Activated CD4-positive, alpha-beta memory T cell treated with anti-CD3 and anti-CD28 coated beads, Interleukin-2, amount 10 ng/mL, durations not matched to agents 7 days and 5 days (primary cell): ENCODE measurements at places on chromosomes 12 and 14.

DNA sequence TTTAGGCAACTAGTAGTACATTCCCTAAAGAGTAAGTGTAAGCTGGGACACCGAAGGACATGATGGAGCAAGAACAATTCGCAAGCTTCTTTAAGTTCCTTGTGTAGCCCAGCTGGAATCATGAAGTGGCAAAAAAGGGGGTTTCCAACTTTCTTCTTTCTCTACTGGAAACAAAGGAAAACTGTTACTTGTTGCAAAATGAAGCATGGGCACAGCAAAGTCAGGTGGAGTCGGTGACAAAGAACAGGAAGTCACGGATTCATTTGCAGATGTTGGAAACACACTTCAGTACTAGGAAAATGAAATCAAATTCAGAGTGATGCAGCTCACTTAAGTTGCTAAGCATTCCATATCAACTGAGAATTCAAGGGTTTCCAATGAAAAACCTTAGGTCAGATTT, 706.9 kb upstream of the STXBP6 start:
- no peak for DNase-seq
- H3K4me1 ChIP-seq: no peaks in the 10 kb centered on the region
- H3K27ac ChIP-seq: no peak overlapping the region
- no peak overlapping the region for H3K4me3 ChIP-seq
- no peaks in the 10 kb centered on the region for H3K36me3 ChIP-seq
- no peaks in the 10 kb centered on the region for H3K27me3 ChIP-seq

GRCh38 chr12:24664161-24664880, 284.6 kb downstream of the BCAT1 start:
- no peaks in the 10 kb centered on the region for H3K36me3 ChIP-seq
- DNase-seq: no peak
- H3K4me1 ChIP-seq: no peaks in the 10 kb centered on the region
- no peaks in the 10 kb centered on the region for H3K27me3 ChIP-seq
- no peak overlapping the region for H3K27ac ChIP-seq

GRCh38 chr12:116589581-116589980, 30.4 kb downstream of the MAP1LC3B2 start:
- H3K4me1 ChIP-seq: peaks cover 20% of the 10 kb centered on the region
- H3K4me3 ChIP-seq: no peak overlapping the region
- no peak overlapping the region for H3K27ac ChIP-seq
- no peak for DNase-seq

DNA sequence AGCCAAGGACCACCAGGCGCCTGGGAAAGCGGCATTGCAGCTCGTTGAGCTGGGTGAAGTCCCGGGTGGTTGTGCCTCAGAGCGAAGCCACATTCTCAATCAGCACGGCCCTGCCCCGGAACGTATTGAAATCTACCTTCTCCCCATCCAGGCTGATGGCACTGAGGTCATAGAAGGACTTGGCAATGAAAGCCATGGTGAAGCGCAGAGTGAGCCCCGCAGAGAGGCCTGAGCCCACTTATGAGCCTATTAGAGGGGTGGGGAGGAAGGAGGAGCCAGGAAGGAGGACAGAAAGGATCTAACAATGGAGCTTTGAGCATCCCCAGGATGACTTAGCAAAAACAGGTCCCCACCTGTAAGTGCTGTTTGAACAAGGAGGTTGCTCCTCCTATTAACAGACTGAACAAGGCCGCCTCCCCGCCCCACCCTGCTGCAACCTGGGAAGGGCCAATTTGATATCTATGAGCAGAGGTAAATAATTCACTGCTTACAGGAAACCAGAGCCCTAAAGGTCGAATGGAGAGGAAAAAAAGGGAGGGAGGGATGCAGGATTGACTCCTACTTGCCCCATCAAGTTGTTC, at the start of gene GPX2:
Gene GPX2, minus strand, starts transcription at position 215 of the 581 bp plus-strand sequence. Its CDS starts 19 bp downstream, at position 196.
- H3K27me3 ChIP-seq: no peaks in the 10 kb centered on the region
- peaks cover 29% of the 10 kb centered on the region for H3K4me1 ChIP-seq
- no peak within 1 kb of the TSS for H3K4me3 ChIP-seq
- no peak for DNase-seq
- H3K27ac ChIP-seq: no peak within 1 kb of the TSS
- peaks cover 45% of the 10 kb centered on the region for H3K36me3 ChIP-seq

DNA sequence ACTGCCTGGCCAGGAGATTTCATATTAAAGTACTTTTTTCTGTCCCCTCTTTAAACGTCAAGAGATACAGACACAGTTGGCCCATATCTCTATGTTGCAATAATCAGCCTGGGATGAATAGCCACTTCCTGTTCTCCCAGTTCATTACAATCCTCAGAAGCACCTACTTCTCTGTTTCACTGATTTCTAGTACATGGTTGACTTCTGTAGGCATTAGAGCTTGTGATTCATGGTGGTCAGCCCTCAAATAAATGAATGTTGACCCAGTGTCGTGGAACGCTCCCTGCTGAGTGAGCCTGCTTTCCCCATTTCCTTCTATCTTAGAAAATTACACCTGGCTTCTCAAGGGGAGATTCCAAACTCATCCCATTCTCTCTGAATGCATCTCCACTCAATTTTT, 416.7 kb downstream of the PDZRN4 start:
- no peaks in the 10 kb centered on the region for H3K4me1 ChIP-seq
- H3K27ac ChIP-seq: no peak overlapping the region
- H3K27me3 ChIP-seq: no peaks in the 10 kb centered on the region

- no peaks in the 10 kb centered on the region for H3K36me3 ChIP-seq
- H3K4me1 ChIP-seq: no peaks in the 10 kb centered on the region
- H3K4me3 ChIP-seq: no peak overlapping the region
- H3K27ac ChIP-seq: no peak overlapping the region
- DNase-seq: no peak
Measured at GRCh38 chr14:79661752-79662151, 549.6 kb downstream of the DIO2 start.

DNA sequence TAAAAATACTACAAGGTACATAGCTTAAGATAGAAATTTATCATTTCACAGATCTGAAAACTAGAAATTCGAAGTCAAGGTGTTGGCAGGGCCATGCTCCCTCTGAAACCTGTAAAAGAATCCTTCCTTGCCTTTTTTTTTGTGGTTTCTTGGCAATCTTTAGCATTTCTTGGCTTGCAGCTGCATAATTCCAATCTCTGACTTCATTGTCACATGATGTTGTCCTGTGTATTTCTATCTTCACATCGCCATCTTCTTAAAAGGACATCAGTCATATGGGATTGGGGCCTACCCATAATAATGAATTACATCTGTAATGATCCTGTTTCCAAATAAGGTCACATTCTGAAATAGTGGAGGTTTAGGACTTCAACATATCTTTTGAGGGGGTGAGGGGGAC, 250.4 kb downstream of the TMTC2 start:
- H3K27me3 ChIP-seq: no peaks in the 10 kb centered on the region
- no peaks in the 10 kb centered on the region for H3K4me1 ChIP-seq
- no peak overlapping the region for H3K4me3 ChIP-seq
